Left forelimb (tissue), 1 donor: ENCODE measurements at places on chromosomes 4 and X.

GRCh38 chrX:106300239-106300638 lies 132.1 kb downstream of the PWWP3B start:
- DNase-seq: no peak

- no peak for DNase-seq
Measured at GRCh38 chrX:119156241-119156640, 28.6 kb upstream of the KIAA1210 start.

DNA sequence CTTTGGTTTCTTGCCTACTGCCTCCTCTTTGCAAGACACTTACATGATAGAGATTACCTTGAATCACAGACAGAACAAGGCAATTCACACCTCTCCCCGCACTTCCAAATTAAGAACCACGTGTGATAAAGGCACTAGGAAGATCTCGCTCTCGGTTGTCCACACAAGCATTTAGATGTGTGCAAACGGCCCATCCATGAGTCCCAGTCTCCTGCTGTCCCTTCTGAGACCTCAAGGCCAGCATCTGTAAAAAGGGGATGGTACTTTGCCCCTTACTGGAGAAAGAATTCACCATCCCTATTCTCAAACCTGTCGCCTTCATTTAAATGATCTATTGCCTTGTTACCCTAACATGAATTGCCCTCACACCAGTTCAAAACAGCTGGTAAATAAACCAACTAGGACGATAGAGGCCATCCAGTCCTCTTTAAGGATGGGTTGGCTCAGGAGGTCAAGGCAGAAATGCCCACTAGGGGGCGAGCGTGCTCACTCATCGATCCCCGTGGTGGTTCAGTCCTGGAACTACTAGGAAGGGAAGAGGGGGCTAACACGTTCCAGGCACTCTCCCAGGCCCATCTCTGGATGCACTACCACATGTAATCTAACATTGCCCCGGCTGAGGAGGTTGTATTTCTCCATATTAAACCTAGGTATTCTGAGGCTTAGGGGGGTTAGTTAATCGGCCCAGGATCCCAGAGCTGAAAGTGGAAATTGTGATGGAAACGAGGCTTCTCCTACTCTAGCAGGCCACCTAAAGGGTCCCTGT lies 95.8 kb downstream of the DHX15 start:
- DNase-seq: peak; percentile 70

- DNase-seq: no peak
Measured at GRCh38 chrX:129983575-129984110, 1.2 kb downstream of the BCORL1 start.

- no peak for DNase-seq
Measured at GRCh38 chr4:3335982-3336381, 43.2 kb downstream of the RGS12 start.

- DNase-seq: no peak
Measured at GRCh38 chrX:19955306-19955705, 35.6 kb downstream of the BCLAF3 start.

DNA sequence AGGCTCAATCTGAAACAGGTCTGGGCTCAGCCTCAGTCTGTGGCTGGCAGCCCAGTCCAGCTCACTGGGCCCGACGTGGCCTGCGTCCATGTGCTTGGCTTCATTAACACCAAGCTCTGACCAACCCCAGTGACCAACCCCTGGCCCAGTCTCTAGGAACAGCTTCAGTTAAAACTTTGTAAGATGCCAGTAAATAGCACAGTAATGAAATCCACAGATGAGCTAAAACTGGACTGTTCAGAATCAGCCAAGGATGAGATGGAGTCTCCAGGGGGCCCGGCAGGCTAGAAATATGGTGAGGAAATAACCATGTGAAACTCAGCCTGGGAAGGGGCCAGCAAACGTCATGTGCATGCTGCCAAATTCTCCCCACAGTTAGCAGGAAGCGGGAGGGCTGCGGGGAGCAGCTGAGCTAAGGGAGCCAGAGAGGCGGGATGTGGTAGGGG lies 37.1 kb upstream of the XPNPEP2 start:
- peak; percentile 84 for DNase-seq

DNA sequence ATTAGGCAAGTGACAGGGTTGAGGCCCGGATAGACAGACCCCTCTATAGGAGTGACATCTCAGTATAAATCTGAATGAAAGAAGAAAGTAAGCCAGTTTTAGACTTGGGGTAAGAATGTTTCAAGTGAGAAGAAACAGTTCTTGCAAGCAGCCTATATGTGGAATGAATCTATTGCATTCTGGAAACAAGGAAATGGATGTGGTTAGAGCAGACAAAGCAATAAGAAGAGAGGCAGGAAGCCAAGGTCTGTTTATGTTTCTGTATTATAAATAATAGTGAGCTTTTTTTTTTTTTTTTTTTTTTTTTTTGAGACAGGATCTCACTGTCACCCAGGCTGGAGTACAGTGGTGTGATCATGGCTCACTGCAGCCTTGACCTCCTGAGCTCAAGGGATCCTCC lies 255.8 kb downstream of the UNC5C start:
- no peak for DNase-seq

DNA sequence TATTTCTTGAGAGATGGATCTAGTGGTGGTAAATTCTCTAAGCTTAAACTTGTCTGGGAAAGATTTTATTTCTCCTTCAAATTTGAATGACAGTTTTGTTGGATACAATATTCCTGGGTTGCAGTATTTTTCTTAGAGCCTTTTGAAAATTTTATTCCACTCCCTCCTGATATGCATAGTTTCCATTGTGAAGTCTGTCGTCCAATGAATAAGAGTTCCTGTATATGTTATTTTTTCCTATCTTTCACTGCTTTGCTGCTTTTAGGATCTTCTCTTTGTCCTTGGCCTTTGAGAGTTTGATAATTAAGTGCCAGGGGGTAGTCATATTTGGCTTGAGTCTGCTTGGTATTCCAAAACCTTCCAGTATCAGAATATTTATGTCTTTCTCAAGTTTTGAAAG lies 1156.4 kb upstream of the AGA start:
- DNase-seq: no peak

- no peak for DNase-seq
Measured at GRCh38 chr4:17284323-17285175, 227.3 kb downstream of the QDPR start.

GRCh38 chr4:87545052-87545451 lies 15.9 kb upstream of the SPARCL1 start:
- no peak for DNase-seq

- DNase-seq: no peak
Measured at GRCh38 chr4:82921795-82922194, 21.3 kb downstream of the THAP9 start.

- no peak for DNase-seq
Measured at GRCh38 chr4:139599594-139600374, 43.8 kb upstream of the SETD7 start.

DNA sequence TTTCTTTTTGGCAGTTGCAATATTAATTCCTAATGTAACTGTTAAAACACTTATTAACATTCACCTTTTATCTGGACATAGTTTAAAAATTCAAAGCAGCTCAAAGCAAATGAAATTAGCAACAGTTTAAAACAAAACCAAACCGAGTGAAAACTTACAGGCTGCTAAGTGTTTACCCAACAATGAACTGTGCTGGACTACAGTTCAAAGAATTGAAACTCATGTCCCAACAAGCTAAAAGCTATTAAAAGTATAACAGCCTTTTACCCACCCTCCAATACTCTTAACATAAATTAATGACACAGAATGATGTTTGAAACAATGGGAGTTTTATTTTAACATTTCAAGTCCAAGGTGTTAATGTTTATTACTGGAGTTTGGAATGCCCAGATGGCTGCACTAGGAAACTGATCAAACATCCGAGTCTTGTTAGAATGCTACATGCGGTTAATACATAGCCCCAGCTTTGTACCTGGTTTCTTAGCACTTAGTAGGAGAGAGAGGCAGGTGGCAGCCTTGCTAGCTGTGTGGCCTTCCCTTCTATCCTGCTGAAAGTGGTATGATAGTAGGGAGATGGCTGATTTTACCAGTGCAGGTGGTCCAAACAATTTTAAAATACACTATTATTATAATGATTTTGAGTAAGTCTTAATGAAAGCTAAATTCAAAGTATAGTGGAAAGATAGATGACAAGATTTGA lies 21.1 kb upstream of the FRYL start:
- DNase-seq: no peak

DNA sequence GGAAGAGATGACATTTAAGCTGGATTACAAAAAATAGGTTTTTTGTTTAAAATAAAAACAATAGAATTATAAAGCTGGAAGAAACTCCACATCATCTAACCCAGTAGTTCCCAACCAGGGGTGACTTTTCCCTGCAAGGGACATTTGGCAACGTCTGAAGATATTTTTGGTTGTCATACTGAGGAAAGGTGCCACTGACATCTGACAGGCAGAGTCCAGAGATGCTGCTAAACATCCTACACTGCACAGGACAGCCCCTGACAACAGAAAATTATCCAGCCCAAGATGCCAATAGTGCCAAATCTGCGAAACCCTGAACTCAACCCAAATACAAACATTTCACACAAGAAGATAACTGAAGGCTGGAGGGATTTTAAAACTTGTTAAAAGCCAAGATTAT lies 18.5 kb downstream of the TAB3 start:
- DNase-seq: no peak

DNA sequence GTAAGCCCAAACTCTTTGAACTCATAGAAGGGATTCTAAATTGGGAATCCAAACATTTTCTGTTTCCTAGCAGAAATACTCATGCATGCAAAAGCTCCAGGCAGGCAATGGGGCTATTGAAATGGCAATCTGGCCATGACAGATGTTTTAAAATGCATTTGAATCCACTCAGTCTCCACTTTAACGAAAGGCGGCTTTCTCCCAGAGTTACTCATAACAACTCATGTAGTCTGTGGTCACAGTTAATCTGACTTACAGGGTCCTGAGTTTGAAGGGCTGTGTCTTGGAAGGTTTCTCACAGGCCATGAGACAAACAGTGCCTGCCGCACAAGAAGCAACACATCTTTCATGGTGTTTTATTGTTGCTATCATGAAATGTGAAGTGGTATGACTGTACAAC lies 185.7 kb downstream of the AMELX start:
- DNase-seq: no peak

DNA sequence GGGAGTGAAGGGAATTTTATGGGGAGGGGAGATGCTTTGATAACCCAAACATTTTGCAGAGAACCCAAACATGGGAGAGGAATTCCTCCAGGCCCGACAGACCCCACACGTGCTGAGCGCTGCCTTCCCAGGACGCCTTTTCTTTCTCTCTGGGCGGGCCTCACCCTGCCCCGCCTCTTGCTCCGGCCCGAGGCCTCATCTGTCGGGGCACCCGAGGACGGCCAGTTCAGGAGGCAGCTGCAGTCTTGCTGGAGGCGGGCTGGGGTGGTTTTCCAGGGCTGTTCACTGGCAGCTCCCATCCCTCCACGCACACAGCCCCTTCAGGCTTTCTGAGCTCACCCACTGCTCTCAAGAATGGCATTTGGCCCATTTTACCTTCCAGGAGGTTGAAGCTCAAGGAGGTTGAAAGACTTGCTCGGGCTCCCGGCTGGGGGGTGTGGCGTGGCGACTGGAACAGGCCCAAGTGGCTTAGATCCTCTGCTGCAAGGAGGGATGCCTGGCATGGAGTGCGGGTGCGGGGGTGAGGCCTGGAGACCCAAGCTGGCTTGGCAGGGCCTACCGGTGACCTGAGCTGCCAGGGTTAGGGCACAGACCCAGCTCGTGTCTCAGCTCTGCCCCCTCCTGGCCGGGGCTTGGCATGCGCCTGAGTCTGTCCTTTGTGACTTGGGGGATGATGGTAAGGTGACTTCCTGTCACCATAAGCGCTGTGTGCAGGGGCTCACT lies 99.2 kb downstream of the PSAPL1 start:
- no peak for DNase-seq

DNA sequence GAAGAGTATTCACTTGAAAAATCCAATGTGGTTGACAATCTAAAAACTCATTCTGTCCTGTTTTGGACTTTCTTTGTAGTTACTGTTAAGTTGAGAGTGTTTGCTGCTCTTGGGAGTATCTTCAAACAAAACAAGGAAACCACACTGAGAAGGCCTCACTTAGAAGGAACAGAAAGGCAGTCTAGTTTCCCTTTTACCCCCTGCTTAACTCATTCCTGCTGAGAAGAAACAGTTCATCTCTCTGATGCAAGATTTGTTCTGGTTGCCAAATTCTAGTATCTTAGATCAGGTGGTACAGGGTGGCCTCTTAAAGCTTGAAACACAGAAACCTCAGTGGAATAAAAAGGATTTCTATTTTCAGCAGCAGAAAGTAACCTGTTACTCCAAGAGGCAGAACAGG lies 41.4 kb downstream of the GUCY2F start:
- DNase-seq: no peak

DNA sequence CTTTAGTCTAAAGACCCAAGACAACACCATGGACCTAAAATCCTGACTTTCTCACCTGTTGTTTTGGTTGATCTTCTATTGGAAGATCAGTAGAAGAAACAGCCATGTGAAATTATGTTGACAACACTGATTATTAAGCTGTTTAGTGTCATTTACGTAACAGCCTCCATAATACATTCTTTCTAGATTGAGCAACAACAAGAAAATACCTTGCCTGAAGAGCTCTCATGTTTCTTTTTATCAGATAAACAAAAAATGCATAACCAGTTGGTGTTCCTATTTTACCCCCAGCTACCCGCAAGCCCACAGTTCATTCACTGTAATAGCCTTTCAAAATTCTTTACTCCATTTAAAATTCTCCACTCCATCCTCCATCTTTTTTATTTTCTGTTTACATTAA lies 20.5 kb downstream of the GPC4 start:
- no peak for DNase-seq

DNA sequence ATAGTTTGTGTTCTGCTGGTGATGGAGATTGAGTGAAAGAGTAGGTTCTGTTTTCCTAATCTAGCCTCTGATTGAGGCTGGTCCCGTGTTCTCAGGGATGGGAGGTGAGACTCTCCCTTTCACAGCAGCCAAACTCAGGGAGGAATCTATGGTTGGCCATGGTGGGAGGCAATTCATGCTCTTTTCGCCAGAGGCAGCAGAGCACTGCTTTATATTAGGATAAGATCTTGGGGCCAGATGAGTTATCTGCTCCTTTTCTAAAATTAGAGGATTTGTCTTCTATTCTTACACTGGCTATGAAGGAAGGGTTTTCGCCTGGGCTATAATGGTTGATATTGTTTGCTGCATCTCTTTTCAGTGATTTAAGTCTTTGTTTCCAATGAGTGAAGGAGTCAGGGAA lies 63.9 kb upstream of the NLGN4X start:
- no peak for DNase-seq

DNA sequence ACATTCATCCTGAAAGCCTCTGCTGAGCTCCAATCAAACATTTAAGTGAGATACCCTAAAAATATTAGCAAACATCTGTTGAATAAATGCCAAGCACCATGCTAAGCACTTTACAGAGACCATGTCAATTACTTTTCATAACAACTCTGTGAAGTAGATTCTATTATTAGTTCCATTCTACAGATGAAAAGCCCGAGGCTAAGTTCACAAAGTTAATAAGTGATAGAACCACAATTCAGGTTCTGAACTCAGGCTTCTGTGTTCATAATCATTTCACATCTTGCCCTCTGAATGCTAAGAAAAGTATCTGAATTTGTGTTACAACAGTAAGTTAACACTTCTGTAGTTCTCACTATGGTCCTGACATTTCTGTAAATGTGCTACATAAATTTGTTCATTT lies 27.4 kb downstream of the SEL1L3 start:
- DNase-seq: no peak
